ENCODE measurements at places on chromosomes 7 and 10.

DNA sequence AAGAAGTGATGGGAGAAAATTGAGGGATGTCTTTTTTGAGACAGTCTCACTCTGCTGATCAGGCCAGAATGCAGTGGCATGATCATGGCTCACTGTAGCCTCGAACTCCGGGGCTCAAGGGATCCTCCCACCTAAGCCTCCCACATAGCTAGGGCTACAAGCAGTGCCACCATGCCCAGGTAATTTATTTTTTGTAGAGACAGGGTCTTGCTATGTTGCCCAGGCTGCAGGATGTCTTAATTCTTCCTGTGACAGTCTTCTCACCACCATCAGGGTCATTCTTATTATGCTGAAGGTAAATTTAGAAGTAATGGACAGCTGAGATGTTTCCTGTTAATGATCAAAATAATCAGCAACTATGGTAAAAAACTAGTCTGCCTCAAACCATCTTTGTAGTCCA is 7.1 kb downstream of the DNAJC9 start:
- no peak for DNase-seq

DNA sequence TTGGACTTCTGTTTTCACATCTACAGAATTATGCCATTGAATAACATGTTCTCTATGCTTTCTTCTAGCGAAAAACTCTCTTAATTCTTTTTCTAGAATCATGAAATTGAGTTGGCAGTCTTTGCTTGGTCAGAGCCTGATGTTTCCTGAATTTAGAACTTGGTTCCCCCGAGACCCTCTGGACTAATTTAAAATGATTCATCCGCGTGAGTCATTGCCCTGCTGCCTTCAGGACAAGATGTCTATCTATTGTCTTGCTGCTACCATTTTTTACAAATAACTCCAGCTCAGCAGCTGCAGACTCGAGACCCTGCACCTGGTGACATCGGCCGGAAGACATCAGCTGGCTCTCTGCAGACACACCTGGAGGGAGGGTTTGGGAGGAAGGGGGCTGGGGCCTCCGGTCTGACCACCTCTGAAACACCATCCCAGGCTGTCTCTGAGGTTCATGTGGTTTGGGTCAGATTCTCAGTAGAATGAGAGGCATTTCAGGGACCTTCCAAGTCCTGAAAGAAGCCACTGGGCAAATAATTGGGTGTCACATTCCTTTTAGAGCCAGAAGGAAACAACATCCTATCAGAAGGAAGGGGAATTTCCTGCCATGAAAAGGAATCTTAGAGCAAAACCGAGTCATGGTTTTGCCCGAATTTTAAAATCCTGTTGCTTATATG is 20.9 kb upstream of the KLF6 start:
- no peak for DNase-seq

DNA sequence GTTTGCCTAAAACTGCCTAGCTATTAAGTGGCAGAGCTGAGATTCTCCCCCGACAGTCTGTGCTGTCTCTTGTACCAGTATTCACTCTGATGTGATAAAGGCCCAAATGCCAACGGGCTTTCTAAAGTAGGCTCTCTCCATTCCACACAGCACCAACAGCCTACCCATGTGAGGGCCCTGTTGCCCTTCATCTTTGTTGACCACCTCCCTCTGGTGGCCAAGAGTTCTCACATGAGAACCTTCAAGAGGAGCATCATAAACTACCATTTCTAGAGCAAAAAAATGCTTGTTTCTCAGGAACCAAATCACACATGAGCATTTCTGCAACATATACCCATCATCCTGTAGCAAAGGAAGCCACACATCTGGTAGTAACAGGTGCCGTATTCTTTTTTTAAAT is 185.8 kb downstream of the GRM8 start:
- DNase-seq: no peak

GRCh38 chr10:74637685-74638084 is 188.7 kb upstream of the KAT6B start:
- no peak for DNase-seq

DNA sequence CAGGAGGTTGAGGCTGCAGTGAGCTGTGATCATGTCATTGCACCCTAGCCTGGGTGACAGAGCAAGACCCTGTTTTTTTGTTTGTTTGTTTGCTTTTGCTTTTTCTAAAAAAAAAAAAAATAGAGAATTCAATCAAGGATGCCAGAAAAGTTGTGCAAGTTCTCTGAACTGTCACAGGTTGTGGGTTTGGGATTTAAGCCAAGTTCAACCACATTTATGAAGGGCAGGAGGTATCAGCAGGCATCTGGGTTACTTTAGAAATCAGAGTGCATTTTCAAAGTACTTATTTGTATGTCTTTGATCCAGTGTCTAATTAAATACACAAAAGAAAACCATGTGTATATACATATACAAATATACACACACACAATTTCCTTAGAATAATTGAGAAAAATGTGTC is 151.2 kb upstream of the MINDY3 start:
- peak; percentile 22 for DNase-seq

GRCh38 chr10:5557040-5557721 is 32.4 kb downstream of the CALML3 start:
- no peak for DNase-seq

DNA sequence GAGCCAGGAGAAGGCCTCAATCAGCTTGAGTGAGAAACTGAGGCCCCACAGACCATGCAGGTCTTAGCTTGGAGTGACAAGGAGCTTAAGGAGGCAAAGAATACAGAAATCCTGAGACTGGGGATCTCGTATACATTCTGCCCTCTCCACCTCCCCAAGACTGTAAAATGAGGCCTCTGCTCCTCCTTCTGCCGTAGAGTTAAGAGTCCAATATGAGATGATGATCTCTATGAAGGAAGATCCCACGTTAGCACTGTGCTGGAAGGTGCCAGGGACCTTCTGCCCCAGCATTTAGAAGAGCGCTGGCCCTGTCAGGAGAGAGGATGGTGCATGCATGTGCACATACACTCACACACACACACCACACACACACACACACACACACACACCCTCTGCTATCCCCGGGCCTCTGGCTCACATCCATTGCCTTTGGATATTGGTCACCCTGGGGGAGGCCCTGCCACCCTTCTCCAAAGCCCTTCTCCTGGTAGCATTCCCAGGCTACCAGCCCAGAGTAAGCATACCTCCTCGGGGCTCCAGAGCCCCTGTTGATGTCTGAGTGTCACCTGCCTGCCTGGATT is 15.0 kb downstream of the ZCCHC24 start:
- no peak for DNase-seq

DNA sequence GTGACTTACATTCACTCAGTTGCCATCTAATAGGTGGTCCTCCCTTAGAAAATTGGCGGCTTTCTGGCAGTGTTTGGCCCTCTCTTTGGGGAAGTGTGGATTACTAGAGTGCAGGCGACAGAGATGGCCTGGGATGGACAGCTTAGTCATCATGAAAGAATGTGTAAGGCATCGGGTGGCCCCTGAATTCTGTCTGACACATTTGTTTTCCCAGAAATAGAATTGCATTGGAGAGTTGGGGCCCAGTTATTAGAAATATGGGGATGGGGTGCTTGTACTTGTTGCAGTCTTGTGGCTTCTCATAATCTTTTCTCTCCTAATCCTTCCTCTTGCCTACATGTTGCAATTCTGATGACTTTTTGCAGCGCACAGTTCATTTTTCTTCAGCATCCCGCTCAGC is 13.8 kb downstream of the TCF7L2 start:
- DNase-seq: no peak

DNA sequence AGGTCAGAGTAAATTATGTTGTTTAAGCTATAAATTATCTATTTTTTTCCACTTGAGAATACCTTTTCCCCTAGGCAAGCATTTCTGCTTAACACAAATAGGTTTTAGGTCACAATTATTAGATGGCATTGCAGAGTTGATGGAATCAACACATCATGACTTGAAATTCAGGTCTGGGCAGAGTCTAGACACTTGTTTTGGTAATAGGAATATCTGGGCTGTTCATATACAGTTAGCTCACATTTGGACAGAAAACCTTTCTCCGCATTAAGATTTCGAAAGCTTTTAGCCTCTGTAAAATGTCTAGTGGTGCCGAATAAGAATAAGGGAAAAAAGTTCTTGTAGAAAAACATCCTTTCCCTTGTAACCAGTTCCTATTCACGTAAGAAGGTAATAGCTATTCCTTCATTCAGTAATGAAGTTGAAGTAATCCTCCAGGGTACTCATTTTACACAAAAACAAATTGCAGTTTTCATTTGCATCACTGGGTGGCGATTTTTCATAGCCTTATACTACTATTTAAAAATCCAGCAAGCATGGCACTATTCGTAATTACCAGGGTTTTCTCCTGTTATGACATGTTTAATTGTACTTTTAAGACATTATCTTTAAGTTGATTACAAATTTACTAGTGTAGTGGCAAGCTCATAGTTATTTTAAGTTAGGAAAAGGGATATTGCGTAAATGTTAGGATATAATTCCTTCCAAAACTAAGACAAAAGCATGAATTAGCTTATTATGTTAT is 37.0 kb downstream of the RPA3 start:
- DNase-seq: peak; percentile 49

DNA sequence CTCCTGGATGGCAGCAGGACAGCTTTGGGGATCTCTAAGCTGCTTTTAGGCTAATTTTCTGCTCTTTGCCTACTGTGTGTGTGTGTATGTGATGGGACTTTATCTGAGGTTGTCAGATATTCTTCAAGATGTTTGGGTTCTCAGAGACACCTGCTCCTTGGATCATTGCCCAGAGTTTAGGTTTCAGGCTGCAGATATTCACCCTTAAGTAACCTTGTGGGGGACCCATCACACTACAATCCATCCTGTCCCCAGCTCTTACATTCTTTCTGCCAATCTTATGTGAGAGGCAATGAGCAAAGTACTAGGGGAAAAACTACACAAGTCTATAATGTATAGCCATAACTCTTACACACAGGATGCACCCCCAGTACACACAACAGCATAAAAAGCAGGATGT is 263.0 kb upstream of the ZWINT start:
- DNase-seq: no peak

DNA sequence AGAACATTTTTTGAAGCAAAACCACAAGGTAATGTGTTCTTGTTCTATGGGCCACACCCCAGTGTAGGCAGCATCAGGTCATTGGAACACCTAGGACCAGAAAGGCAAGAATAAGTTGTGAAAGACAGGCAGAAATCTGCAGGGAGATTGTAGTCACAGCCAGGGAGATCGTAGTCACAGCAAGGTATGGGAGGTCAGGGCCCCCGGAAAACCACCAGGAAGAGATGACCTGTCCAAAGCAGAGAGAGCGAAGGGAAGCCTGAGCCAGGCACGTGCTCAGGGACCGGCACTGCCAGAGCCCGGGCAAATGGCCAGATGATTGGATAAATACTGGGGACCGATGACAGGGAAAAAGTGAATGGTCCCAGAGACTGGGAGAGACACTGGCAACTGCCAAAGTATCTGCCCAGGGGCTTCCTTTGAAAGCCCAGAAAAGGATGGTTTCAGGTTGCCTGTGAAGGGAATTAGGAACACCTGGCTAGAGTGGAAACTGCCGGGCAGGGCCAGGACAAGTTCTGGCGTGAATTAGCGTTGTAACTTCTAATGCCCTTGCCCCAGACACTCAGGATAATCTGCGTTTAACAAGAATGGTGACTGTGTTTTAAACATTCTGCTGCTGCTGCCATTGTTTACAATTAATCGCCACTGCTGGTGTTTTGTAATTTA is 3.9 kb upstream of the NOBOX start:
- no peak for DNase-seq

GRCh38 chr10:95729323-95730055 is 26.5 kb upstream of the ENTPD1 start:
- no peak for DNase-seq

DNA sequence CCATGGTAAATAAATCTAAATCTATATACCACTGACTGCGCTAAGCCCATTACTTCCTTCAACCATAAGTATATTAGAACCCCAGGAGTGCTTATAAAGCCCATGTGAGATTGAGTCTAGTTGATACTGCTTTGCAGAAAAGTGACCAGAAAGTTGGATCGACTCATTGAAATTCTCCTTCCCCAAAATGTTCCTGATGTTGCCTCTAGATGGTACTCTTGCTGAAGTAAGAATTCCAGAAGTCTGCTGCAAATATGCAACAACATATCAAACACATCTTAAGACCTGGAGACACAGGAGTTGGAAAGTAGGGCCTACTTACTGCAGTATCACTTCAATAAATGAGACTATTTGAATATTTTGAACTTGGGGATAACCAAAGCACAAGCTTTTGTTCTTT is 550.8 kb downstream of the IPMK start:
- no peak for DNase-seq

GRCh38 chr7:135943134-135943879 is 33.9 kb downstream of the MTPN start:
- no peak for DNase-seq

DNA sequence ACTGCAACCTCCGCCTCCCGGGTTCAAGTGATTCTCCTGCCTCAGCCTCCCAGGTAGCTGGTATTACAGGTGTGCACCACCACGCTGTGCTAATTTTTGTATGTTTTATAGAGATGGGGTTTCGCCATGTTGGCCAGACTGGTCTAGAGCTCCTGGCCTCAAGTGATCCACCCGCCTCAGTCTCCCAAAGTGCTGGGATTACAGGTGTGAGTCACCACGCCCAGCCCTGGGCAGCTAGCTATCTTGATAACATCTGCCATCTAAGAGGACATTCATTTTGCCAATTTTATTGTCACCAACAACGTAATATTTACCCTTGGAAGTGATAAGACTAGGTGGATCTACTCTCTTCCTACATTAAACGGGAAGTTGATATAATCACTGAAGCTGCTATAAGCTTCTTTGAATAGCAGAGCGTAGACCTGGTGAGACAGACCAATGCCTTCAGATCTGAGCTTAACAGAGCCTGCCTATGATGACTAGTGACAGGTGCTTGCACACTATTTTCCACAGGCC is 39.7 kb upstream of the SLC35B4 start:
- no peak for DNase-seq

DNA sequence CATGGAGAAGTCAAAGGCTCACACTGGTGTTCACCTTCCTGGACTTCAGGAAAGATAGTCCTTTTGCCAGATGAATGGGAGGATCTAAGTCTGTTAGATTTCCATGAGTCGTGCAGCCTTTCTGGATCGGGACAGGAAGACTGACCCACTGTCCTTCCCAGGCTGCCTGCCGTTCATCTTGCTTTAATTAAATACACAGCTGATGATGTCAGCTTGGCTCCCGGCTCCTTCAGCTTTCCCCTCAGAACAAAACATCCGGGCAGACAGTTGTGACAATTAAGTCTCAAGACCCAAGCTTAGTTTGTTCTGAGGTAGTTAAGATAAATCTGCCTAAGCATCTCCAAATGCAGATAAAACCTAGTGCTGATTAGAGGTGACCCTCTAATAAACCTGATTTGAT is 58.6 kb downstream of the AUTS2 start:
- no peak for DNase-seq

Measured in epithelial cell of proximal tubule (primary cell).